ENCODE measurements at places on chromosomes 1 and 21. TPM values are rescaled to one million over a fixed set of nuclear protein-coding genes. Genes with fewer than 3 reads are reported as not detected.
A peak's percentile ranks its signal among the peaks of the same experiment; 100 is the strongest.

- DNase-seq, result no peak
These were observed 607 bp upstream of the LGR6 start for GRCh38 chr1:202192770-202193613.

The DNAJC8 gene
- total RNA-seq, result 78.9 TPM

- no peak for DNase-seq
These were observed 720 bp downstream of the SUSD4 start for GRCh38 chr1:223363057-223363855.

DNA sequence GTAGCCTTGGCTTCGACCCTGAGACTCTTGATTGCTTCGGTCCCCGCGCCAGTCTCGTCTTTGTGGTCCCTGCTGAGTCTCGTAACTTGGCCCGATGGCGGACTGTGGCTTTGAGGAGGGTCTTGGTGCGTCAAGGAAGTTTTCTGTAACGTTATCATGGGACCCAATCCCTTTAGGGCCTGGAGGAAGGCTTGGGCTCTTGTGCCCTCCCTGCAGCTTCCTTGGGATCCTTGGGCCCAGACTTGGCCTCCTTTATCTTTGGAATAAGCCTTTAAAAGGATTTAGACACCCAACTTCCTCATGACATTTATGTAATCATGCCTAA is 371 bp downstream of the ZMPSTE24 start:
- no peak for DNase-seq

- no peak for DNase-seq
These were observed 126.3 kb upstream of the TMPRSS2 start for GRCh38 chr21:41634211-41634694.

GRCh38 chr1:10324627-10325026 is 74.2 kb upstream of the PGD start:
- no peak for DNase-seq

The TBX19 gene
- 2.9 TPM for total RNA-seq

DNA sequence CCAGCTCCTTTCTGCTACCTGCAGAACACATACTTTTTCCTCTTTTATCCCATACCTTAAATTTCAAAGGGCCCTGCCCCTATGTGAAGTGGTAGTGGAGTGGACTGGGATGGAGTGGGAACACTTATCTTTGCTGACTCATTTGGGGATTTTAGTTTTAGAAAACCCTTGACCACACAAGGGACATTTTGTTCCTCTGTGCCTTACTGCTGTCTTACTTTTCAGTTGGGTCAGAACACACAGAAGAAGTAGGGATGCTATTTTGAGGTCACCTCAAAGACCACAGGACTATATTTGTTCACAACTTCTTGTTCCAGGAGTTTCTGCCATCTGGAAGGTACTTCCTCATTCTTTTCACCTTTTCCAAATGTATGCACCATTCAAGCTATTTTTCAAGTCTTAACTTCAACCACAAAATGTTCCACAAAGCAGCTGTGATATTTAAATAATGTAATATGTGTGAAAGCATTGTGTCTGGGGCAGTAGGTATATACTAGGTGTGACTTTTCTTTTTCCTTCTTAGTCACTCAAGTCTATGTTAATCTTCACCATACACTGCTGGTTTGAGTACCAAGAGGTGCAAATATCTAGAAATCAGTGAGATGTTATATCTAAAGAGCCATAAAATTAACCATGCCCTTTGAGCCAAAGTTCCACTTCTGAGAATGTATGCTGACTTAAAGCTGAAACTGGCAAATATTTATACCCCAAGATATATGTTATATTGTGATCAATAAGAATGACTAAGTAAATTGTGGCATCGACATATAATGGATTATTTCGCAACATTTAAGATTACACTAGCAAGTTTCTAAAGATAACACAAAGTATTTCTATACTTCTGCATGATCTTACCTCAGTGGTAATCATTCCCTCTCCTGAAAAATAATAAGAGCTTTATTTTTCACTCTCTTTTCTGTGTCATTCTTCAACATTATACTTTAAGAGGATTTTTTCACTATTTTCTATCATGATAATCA is 308.5 kb downstream of the MRPL39 start:
- no peak for DNase-seq

The ADGRL4 gene
- 21.8 TPM for total RNA-seq

- no peak for DNase-seq
These were observed at the start of gene PIK3CD for GRCh38 chr1:9651565-9652378. Gene PIK3CD, plus strand, starts transcription at chr1:9651731. Its CDS starts 58,725 bp downstream, at chr1:9710456.

- no peak for DNase-seq
These were observed 191.7 kb upstream of the KCTD3 start for GRCh38 chr1:215375381-215375780.

- DNase-seq, result no peak
These were observed 51.8 kb upstream of the H6PD start for GRCh38 chr1:9182784-9183257.

- peak; percentile 79 for DNase-seq
These were observed 51.3 kb downstream of the AKT3 start for GRCh38 chr1:243798726-243799125.

The CFAP141 gene
- total RNA-seq, result not detected

DNA sequence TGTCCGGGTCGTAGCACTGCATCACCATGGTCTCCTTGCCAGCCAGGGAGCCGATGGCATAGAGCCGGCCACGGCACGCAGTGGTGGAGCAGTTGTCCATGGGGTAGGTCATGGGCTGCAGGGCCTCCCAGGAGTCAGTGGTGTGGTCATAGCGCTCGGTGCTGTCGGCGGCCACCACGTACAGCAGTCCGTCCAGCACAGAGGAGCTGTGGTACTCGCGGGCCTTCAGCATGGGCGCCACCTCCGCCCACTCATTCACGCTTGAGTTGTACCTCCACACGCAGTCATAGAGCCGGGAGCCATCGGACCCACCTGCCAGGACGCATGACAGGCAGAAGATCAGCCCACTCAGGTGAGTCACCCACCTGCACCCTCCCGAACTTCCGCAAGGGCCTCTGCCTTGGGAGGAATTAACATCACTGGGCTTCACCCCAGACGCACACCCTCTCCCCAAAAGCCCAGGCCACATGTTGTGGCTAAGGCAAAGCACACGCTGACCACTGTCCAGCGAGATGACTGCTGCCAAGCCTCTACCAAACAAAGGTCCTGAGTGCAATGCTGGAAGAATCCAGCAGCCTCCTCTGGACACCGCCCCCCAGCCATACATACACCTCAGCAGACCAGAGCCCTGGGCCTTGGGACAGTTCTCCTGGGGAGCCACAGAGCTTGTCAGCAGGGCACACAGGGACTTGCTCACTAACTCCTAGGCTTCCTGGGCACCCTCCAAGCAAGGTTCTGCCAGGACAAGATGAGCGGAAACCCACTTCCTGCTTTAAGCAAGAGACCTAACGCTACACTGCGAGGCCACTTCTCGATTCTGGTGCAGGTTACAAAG is 3.3 kb downstream of the KLHL21 start:
- DNase-seq, result no peak

GRCh38 chr1:112723511-112723839 is 8.3 kb upstream of the PPM1J start:
- DNase-seq, result no peak

The NIPAL3 gene
- 42.0 TPM for total RNA-seq

DNA sequence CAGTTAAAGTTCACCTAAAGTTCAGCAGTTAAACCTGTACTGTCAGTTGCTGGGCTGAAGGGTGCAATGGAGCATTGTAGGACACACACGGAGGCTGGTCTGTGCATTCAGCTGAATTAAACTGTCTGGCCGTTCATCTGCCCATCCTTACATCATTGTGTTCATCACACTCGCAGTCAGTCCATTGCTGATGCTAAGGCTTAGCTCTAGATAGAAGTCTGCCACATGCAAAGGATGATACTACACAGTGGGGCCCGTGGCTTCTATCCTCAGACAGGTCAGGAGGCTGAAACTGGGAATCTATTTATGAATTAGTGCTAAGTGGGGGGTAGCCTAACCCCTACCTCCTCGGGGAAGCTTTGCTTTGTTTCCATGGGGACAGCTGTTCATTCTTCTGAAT is 60.4 kb downstream of the CNIH3 start:
- no peak for DNase-seq

The RHBDL2 gene
- not detected for total RNA-seq

The PIGR gene
- not detected for total RNA-seq

The HEYL gene
- total RNA-seq, result 4.8 TPM

DNA sequence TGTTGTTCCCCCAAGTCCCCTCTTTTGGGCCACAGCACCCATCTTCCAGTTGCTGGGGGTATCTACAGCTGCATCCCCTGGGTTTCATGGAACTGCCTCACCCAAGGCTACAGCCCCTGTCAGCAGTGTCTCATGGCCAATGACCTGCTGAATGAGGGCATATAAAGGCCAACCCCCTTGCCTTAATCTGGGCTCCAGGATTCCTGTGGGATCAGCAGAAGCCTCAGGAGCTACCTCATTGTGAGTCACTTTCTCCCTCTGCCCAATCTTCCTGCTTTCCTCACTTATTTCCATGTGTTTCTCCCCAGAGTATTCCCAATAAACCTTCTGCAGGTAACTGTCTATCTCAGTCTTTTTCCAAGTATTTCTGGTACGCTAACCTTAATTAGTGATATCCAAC is 37.3 kb upstream of the SYT14 start:
- DNase-seq, result no peak

The ADGRB2 gene
- 2.6 TPM for total RNA-seq

DNA sequence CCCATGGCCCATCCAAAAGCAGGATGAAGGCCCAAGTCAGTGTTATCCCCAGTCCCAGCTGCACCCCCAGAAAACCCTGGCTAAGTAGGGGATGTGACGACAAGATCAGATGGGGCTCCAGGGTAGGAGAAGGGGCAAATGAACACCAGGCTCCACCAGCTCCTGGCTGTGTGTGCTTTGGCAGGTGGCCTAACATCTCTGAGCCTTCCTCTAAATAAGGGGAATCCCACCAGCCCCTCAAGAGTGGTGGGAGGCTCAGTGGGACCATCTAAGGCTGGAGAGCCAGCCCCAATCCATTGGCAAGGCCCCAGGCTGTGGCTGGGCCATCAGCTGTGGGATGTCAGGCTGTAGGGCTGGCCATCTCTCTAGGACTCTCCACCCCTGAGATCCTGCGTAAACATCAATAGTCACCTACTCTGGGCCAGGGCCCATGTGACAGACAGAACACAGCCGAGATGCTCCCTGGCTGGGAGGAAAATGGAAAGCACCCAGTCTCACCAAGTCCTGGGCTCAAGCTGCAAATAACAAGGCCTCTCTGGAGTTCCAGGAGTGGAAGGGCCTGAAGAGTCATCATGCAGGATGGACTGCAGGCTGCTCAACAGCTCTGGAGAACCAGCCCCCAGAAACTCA is 7.5 kb downstream of the SDC3 start:
- DNase-seq, result no peak

DNA sequence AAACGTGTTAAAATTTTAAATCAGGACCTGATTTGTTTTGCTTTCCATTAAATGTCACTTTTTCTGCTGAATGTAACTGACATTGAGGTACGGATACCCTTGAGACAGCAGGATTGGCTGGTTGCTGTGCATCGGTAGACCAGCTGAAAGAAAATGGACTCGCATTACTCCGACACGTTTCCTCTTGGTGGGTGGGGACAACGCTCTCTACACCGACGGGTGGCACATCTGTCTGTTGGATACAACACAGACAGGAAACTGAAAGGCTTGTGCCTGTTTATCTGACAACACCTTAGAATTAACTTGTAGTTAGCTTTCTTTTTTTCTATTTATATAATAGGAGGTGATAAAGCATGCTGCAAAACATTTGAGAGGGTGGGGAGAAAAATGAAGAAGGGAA is 19.4 kb downstream of the PRPF38A start:
- DNase-seq, result no peak

- no peak for DNase-seq
These were observed 32.2 kb downstream of the MIS18A start for GRCh38 chr21:32246571-32247140.

GRCh38 chr1:67072749-67073148 is 18.8 kb upstream of the SLC35D1 start:
- no peak for DNase-seq

- no peak for DNase-seq
These were observed 12.9 kb downstream of the MIER1 start for GRCh38 chr1:66937529-66938234.

- DNase-seq, result no peak
These were observed 243.9 kb upstream of the ZRANB2 start for GRCh38 chr1:71324671-71325267.
